ENCODE measurements at places on chromosomes 5 and 9.

GRCh38 chr9:99259231-99259918 lies 37.3 kb downstream of the SEC61B start:
- no peak for DNase-seq

GRCh38 chr5:170508036-170508435 lies 4.2 kb downstream of the KCNIP1 start:
- DNase-seq, result no peak

GRCh38 chr5:39469777-39470415 lies 45.1 kb upstream of the DAB2 start:
- DNase-seq, result no peak

DNA sequence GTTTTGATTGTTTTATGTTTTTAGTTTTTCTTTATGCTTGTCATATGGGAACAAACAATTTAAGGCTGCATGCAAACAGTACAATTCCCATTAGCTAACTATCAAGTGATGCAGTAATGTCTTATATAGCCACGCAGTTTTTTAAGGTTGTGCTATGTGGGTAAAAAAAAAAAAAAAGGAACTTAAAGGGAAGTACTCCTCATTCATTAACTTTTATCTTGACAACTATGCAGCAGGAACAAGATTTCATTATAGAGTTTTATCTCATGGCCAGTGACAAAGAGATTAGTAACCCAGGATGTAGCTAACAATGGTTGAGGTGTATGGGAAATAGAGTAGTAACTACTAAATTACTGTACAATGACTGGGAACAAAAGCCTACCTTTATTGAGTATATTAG lies 1008.2 kb upstream of the CDH9 start:
- no peak for DNase-seq

DNA sequence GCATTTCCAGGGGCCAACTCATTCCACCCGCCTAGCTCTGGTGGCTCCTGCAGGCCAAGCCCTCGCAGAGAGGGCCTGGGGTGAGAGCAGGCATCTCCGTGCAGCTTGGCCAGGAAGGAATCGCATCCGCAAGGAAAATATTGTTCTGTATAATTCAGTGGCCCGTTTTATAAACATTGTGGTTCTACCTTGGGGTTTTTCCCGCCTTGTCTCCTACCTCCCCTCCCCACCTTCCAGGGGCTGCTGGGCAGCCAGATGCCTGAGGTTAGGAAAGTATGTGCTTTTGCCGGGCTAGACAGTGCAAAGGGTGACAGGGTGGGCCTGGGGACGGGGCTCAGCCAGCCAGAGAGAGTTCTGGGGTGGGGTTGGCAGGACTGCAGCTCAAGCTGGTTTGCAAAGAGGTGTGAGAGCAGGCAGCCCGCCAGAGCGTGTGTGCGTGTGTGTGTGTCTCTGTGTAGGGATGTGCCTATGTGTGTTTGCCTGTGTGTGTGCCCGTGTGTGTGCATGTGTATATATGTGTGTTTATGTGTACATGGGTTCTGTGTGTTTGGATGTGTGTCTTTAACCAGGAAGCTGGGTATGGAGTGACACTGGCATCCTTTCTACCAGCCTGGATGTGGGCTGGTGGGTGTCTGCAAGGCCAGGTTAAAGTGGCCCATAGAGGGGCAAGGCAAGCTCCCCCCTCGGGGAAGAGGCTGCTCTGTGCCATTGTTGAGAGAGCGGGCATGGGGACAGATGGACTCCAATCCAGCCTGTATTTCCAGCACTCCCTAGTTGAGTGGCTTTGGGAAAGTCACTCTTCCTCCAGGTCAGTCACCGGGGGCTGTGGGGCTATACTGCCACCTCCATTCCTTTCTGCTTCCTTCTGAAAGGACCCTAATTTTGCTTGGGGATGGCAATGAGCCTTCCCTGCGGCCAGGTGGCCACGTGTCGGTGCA lies 10.6 kb upstream of the SLC2A6 start:
- no peak for DNase-seq

GRCh38 chr9:88835038-88835466 lies 156.2 kb upstream of the S1PR3 start:
- no peak for DNase-seq

DNA sequence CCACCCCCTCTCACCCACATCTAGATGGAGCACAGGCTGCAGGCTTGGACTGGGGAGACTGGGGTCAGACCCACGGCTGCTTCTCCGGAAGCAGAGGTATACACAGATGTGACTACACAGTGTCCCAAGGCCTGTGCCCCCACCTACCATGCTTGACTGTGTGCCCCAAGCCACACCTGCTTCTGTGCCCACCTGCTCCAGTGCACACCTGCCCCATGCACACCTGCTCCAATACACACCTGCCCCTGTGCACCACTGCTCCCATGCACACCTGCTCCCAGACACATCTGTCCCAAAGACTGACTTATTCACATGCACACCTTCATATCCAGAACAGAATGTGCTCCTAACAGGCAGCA lies 5.5 kb upstream of the COL5A1 start:
- no peak for DNase-seq

GRCh38 chr5:42640835-42641234 lies 115.8 kb upstream of the CCDC152 start:
- DNase-seq, result no peak

DNA sequence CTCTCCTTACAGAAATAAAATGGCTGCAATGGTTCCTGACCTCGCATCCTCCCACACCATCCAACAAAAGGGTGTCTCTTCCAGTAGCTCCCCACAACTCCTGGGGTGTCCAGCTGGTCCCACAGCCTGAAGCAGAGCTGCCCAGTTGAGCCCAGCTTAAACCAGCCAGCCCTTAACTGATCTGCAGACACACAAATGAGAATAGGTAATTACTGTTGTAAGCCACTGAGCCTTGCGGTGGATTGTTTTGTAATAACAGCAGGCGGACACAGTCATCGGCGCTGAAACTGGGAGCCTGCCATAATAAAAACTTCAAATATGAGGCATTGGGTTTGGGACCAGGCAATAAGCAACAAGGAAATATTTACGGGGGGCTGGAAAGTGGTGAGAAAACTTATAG lies 10.4 kb upstream of the ZBTB43 start:
- no peak for DNase-seq

GRCh38 chr5:113071401-113071800 lies 94.8 kb downstream of the DCP2 start:
- DNase-seq, result no peak

GRCh38 chr5:107376546-107377276 lies 294.0 kb downstream of the EFNA5 start:
- no peak for DNase-seq

DNA sequence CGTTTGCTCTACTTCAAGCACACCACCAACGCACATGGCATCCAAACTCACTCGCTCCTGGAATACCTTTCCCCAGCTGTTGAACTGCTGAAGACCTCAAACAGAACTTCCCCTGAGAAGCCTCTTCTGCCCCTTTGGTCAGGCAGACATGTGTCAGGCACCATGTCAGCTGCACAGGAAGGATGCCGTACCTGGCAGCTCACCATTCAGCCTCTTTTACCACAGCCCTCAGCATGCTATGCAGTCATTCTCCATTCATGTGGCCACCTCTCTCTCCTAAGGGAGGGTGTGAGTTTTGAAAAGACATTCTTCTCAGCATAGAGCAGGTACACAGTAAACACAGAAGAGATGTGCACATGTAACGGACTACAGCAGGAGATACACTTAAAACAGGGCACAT lies 14.2 kb downstream of the IL4 start:
- no peak for DNase-seq

DNA sequence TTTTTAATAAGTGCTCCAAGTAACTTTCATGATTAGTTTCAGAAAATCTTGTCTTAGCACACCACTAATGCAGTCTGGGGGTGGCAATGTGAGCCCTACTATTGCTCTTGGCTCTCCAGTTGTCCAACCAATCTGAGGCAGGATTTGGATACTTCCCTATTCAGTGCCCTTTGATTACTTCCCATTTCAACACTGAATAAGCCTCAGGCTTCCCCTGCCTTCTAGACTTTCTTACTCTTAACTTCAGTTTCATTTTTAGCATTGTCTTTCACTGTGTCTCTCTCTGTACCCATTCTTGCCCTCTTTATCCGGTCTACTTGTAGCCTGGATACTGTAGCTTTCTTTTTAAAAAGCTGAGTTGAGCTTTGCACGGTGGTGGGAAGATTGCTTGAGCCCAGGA lies 186.1 kb downstream of the C9orf152 start:
- no peak for DNase-seq

DNA sequence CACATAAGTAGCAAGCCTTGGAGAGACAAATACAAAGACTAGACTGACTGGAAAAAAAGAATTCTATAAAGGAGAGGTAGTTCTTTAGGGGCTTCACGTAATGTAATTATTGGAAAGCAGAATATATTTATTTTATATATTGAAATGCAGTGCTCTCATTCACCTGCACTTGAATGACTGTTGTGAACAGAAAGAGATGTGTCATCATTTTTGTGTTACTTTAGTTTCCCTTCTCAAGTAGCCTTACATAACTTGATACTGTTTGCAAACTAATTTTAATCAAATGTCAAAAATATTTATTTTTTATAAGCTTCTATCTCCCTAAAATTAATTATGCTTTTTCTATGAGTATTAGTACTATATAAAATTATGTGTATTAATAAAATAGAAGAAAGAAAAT lies 691.1 kb upstream of the FTMT start:
- DNase-seq, result no peak

GRCh38 chr5:54243483-54244080 lies 66.8 kb downstream of the ARL15 start:
- DNase-seq, result peak; percentile 47

DNA sequence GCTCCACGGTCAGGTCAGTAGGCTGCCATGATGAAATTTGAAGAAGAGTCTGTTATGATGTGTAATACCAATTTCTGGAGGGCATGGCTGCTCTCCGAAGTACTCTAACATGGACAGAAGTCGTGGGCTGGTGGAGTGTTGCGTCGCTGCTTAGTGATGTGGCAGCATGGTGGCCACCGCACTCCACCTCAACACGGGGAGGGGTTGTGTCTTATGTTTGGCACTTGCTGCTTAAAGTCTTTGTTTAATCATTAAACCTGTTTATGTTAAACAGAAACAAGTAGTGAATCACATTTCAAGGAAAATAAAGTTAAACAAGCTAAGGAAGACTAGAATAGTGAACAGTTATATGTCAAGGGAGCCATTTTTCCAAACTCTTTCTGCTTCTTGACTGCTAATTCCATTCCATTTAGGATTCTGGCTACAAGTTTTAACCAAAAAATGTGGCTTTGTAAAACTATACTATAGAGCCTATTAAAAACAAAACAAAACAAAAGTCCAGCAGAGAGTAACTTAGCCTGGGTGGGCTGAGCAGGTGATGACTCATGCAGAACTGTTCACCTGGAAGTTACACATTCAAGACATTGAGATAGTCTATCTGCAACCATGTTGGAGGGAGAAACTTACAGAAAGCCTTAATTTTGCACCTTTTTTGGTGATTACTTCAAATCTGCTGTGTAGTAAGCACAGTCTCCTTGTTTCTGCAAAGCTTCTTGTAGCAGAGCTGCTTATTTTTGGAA lies 9.5 kb downstream of the HABP4 start:
- DNase-seq, result no peak

DNA sequence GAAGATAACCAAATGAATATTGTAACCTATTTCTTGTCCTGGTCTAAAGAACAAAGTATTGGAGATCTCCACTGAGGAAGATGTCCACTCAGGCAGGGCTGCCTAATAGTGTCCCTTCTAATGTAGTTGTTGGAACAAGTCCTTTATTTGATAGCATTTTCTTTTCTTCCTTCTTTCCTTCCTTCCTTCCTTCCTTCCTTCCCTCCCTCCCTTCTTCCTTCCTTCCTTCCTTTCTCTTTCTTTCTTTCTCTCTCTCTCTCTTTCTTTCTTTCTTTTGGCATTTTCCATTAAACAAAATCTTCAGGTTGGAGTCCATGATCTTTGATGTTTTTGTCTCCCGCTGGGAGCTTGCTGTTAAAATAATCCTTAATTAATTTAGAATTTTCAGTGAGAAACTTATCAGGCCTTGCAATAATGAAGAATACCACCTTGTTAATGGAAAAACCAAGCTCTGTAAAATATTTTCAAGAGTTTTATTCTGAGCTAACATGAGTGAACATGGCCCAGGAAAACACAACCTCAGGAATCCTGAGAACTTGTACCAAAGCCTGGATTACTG lies 43.5 kb upstream of the TENT2 start:
- DNase-seq, result no peak

DNA sequence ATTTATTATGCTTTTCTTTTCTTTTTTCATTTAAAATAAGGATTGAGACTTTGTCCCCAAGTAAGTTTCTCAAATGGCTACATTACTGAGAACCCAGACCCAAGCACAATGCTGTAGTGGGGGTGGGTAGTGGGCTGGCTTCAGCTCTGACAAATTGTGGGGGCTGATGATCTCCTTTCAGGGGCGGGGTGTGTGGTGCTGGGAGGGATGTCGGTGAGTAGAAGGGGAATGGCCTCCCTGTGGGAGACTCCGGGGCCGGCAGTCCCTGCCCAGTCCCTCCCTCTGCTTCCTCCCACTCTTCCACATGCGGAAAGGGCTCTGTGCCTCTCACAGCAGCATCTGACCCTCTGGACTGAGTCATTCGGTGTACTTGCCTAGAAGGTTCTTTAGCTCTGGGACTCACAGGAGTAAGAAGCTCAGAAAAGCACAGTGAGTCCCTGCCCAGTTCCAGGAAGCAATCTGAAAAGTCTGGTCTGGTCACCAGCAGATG lies 14.3 kb downstream of the CD180 start:
- no peak for DNase-seq

- DNase-seq, result no peak
Measured at GRCh38 chr9:80615964-80616363, 1044.2 kb downstream of the TLE4 start.

GRCh38 chr5:2892466-2893000 lies 141.1 kb upstream of the IRX2 start:
- no peak for DNase-seq

DNA sequence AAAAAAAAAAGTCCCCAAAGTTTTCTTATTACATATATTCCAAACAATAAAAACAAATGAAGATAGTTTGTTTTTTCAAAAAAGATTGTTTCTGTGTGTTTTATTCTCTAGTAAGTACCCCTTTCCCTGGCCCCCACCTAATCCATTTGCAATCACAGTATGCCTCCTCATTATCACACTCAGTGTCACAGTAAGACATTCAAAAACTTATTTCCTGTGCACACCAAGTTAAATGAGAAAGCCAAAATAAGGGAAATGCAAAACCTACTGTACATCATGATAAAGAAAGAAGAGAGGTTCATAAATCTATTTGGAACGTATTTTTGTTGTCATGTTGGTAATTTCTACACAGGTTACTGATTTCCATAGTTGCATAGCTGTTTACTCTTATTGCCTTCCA lies 62.3 kb downstream of the ST8SIA4 start:
- DNase-seq, result no peak
